Stimulated activated naive CD4-positive, alpha-beta T cell treated with Interleukin-2 at 50 U/mL for 16 hours (primary cell): ENCODE measurements at places on chromosomes 11 and 22.

DNA sequence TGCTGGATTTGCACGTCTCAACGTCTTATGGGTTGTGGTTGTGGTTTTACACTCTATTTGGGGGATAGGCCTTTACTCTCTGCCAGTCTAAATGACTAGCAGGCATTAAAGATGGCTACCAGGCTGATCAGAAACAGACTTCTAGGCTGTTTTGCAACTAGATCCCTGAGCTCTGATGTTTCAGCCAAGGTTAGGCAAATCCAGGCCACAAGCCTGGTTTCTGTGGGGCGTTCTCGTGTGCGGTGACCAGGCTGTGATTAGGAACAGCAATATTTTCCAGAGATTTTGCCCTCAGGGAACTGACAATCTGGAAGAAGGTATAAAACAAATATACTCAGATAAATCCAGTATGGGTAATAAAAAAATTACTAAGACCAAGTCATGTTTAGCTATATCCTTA lies 502.4 kb downstream of the INSC start:
- DNase-seq, result no peak

- DNase-seq, result no peak
Measured at GRCh38 chr11:10920205-10920604, 62.4 kb upstream of the ZBED5 start.

DNA sequence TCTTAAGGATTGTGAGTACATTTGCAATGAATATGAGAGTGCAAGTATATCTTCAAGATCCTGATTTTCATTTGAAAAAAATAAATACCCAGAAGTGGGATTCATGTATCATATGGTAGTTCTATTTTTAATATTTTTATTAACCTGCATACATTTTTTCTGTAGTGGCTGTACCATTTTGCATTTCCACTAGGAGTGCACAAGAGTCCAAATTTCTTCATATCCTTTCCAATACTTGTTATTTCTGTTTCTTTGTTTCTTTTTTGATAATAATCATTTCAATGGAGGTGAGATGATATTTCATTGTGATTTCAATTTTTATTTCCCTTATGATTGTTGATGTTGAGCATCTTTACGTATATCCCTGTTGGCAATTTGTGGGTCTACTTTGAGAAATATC lies 759.8 kb upstream of the CNTN5 start:
- no peak for DNase-seq

GRCh38 chr11:12731841-12732336 lies 57.7 kb downstream of the TEAD1 start:
- no peak for DNase-seq

DNA sequence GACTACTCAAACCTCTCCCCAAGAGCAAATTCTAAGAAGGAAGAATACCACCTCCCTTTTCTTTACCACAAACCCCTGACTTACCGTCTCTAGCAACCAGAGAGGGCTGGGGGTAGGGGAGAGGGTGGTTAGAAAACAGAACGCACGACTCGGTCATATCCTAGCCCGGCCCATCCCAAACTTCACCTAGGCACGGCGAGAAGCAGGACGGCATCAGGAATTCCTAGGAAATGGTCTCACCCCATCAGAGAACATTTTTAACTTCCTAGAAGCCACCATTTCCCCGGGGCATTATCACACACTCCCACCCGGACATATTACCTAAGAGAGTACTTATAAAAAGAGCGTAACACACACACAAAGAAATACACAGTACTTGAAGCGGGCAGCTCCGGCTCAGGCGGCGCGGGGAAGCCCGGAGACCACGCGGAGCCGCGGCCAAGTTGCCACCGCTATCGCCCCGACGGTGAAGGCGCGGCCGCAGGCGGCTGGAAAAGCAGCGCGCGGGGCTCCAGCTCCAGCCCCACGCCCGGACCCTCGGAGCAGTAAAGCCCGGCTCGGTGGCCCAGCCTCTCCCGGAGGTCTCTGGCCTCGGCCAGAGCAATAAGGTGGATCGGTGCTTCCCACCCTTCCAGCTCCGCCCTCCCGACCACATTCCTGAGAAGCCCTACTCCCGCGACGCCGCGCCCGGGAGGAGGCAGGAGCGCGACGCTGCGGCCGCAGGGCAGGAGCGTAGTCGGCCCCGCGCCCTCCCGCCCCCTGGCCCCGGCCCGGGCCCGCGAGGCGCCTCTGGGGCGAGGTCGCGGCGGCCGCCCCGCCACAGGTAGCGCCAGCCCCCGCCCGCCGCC lies 878 bp downstream of the RRAS2 start:
- DNase-seq, result peak; percentile 11

DNA sequence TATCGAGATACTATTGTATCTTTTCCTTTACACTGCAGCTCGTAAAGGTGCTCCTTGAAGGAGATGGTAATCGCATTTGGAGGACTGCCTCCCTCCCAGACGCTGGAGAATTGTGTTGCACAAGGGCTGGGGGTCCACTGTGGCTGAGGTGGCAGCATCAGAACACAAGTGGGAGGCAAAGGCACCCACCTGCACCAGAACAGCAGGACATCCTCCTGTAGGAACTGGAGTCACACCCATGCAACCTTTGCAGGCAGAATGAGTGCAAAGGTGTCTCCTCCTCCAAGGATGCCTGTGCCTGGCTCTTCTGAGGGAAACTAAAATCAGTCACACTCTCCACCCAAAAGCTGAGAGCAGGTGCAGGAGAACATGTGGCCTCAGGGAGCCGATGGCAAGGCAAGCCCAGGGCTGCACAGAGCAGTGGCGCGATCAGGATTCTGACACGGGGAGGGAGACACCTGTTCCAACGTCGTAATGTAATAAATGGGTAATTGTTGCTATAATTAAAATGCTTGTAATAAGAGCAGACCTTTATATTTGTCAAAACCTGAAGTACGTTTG lies 1501.4 kb downstream of the TBC1D22A start:
- no peak for DNase-seq

DNA sequence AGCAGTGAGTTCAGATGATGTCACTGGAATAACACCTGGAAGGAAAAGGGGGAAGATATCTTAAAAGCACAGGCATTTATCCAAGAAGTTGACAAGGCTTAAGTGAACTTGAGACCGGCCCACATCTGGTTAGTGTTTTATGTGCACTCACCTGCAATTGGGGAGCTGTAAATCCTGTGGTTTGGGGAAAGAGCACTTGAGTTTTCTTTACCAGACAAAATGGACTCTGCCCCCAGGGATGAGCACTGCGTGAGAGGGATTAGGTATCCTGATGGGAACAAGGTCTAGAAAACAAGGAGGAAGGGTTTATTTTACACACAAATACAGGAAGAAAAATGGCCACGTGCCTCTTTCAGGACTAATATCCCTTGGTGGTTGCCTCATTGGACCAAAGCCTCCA lies 15.2 kb downstream of the E2F8 start:
- no peak for DNase-seq

- no peak for DNase-seq
Measured at GRCh38 chr11:72234920-72235319, 9.1 kb downstream of the PHOX2A start.

DNA sequence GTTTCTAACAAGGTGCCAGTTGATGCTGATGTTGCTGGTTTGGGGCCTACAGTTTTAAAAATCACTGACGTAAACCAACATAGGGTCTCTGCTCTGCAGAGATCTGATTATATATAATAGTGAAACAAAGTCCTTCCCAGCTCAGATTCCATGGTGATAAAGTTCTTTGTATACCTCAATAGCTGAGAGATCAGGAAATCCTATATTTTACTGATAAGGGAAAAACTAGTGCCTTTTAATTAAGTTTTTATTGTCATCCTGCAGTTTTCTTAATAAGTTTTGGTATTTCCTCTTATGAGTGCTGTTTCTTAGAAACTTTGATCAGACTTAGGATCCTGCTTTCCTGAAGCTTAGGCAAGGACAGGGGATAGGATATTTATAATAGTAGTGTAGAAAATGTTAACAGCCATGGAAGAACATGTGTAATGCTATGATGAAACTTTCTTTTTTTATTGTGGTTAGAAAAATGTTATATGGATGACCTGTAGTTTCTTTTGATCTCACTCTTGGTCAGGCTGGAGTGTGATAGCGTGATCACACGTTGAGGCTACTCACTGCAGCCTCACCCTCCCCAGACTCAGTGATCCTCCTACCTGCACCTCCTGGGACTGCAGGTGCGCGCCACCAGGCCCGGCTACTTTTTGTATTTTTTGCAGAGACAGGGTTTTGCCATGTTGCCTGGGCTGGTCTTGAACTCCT lies 14.1 kb downstream of the CAPRIN1 start:
- peak; percentile 1 for DNase-seq

DNA sequence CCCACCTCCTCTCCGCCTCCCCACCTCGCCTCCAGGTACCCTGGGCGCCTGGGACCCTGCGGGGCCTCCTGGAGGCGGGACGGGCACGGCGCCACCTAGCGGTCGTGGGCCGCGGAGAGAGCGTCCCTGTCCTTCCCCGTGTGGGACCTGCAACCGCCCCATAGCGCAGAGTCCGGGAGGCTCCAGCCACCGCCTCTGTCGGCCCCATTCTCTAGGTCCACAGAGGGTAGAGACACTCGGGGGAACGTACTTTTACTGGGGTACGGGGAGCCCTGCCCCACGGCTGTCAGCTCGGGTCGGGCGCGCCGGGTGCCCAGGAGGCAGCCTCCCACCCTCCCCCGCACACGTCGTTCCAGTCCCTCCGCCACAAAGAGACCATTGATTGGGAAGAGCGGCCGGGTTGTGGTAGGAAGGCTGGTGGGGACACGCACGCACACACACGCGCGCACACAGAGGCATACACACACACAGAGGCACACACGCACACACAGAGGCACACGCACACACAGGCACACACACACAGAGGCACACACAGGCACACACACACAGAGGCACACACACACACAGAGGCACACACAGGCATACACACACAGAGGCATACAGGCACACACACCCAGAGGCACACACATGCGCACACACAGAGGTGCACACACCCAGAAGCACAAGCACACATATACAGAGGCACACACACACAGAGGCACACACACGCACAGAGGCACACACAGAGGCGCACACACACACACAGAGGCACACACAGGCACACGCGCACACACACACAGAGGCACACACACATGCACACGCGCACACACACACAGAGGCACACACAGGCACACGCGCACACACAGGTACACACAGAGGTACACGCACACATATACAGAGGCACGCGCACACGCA lies 12.6 kb upstream of the NECTIN1 start:
- peak; percentile 39 for DNase-seq

DNA sequence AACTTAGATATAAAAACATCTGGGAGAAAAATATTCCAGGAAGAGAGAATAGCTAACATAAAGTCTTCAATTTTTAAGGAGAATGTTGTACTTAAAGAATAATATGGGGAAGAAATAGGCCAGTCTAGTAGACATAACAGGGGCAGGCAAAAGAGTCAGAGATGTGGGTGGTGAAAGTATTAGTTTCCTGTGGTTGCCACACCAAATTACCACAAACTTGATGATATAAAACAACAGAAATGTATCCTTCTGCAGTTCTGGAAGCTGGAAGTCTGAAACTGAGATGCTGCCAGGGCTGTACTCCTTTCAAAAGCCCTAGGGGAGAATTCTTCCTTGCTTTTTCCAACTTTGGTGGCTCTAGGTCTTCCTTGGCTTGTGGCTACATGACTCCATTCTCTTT lies 1309.7 kb downstream of the LRRC4C start:
- DNase-seq, result no peak

GRCh38 chr22:38973289-38974169 lies 8.6 kb upstream of the APOBEC3B start:
- peak; percentile 14 for DNase-seq

DNA sequence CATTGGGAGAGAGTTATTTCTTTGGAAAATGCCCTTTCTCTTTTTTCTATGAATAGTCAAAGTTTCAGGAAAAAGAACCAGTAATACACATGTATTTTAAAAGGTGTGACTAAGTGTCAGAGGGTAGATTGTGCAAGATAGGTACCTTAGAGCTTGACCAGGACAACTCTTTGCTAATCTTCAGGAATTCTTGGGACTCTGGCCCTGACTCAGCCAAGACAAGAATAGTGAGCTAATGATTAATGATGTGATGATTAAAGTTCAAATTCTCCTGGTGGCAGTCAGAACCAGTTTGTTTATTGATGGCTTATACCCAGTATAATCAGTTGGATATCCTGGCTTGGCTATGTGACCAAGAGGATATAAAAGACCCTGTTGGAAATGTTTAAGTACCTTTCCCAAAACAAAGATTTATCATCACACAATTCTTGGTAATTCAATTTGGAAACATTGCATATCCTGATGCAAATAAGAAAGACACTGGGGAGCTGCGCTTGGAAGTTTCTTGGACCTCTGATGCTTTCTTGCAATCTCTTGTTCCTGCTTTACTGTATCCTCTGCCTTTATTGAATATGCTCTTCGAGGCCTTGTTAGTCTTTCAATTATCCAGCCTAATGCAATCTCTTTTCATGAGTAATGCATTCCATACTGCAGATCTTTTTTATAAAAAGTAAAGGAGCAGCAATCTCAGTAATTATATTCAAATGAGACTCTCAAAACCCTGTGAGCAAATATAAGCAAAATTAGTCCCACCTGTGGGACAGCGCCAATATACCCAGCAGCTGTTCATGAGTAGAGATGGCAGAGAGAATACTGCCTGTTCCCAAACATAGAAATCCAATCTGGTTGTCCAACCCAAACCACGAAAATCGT lies 48.0 kb upstream of the CEP126 start:
- DNase-seq, result no peak

DNA sequence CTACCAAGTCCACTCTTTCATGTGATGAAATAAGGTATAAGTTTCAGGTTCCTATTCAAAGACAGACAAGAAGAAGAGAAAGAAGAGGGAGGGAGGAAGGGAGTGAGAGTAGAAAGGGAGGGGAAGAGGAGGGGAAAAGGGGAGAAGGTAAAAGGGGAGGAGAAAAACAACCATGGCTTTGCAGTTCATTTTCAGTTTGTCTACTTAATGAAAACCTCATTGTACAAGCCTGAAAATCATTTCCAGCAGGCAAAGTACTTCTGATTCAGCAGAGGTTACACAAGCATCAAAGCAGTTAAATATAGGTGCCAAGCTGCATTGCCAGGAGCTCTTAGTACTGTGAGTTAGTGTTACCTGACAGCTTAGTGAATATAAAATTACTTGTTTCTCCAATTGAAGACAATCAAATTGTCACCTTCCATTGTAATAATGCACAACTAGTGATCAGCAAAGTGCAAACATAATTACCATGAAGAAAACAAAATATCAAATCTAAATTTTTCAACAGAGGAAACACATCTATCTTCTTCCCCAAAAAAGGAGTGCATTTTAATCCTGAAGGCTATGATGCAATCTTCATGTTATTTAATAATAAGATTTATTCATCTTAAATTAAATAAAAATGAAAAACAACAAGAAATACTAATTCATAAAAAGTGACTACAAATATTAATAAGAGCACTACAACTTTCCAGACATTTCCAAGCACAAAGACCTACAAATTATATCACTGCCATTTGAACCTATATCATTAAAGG lies 8.2 kb downstream of the SOX6 start:
- no peak for DNase-seq

DNA sequence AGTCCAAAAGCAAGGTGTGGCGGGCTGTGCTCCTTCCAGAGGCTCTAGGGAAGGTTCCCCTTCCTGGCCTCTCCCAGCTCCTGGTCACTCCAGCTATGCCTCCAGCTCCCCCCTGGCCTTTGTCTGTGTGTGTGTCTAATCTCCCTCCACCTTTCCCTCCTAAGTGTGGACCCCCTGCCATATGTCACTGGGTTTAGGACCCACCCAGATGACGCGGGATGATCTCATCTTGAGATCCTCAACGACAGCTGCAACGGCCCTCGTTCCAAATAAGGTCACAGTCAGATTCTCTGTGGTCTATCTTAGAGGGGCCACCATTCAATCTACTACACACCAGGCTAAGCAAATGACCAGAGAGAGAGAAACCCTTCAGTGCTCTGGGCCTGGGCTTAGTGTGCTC lies 107.9 kb downstream of the ARHGAP8 start:
- DNase-seq, result no peak
